K562 (cell line): ENCODE measurements at places on chromosomes 11 and 22.

GRCh38 chr22:33329398-33329797, 271.2 kb upstream of the SYN3 start:
- DNase-seq, result no peak

DNA sequence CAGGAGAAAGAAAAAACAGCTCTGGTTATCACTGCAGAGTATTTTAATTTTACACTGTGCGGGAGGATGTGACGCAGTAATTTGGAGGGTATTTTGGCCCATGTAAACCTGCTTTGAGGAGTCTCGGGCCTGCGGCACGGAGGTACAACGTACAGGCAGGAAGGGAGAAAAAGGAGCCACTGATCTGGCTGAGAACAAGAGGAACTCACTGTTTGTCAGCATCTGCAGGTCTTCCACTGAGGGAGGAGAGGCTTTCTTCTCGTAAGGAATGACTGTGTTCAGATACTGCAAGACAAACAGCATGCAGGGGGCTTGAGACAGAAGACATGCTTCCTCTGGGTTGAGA, 44.0 kb downstream of the FEZ1 start:
- DNase-seq, result no peak

DNA sequence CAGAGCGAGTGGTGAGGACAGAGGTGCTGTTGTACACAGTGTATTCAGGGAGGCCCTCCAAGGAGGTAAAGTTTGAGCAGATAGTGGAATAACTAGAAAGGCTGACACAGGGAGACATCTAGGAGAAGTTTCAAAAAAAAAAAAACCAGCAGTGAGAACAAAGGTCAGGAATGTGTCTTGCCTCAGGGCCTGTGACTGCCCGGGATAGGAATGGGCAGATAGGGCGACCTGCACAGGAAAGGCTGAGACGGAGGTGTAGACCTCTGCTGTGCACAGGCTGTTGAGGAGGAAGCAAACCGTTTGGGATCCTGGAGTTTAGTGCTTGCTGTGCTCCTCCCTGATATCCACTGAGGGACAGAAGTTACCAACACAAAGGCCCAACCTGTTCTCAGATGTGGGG, 406.5 kb upstream of the B3GAT1 start:
- DNase-seq, result no peak

GRCh38 chr11:64234647-64235379, 429 bp downstream of the VEGFB start:
- DNase-seq, result peak; percentile 48

- no peak for DNase-seq
Measured at GRCh38 chr11:92717240-92717639, 252.2 kb upstream of the MTNR1B start.

- DNase-seq, result peak; percentile 45
Measured at GRCh38 chr22:30602049-30602448, 4.9 kb upstream of the TCN2 start.

GRCh38 chr22:38103641-38104040, 6.8 kb downstream of the BAIAP2L2 start:
- no peak for DNase-seq

DNA sequence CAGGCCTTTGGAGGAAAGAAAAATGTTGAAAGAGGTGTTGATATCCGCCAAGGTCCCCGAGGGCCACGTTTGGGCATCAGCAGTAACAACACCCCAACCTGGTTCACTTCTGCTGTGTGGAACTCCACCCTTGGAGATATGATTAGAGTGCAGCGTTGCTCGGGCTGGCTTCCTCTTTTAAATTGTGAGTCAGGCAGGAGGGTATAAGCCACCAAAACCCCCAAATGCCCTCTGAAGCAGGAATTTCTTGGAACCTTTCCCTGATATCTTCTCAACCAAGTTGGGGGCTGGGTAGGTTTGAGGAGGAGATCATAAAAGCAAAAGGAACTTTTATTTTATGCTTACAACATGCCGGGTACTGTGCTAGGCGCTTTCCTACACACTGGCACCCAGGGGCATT, 6.4 kb upstream of the C11orf96 start:
- no peak for DNase-seq

GRCh38 chr11:78876676-78877075, 302.0 kb upstream of the NARS2 start:
- no peak for DNase-seq

DNA sequence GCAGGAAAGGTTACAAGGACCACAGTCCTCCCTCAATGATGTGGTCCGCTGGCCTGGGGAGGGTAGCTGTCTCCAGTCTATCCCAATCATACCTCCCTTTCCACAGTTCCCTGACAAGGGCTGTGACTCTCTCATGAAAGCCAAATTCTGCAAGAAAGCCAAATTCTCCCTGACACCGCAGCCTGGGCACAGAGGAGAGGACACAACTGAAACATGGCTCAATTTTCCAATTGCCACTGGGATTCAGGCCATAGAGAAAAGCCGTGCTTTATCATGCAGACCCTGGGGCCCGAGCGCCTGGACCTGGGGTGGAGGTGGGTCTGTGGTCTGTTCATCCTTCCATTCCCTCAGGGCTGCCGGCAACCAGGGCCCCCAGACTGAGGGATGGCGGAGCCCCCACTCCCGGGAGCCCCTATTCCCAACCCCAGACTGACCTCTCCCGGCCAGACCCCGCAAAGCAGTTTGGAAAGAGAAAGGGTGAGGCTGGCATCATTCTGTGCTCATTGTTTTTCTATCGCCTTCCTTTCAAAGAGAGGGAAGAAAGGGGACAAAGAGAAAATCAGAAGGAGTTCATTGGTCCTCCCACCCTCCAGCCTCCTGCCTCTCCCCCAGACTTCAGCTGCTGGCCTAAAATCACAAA, 239.5 kb downstream of the BUD13 start:
- no peak for DNase-seq

GRCh38 chr11:19818619-19819018, 106.0 kb downstream of the NAV2 start:
- no peak for DNase-seq

DNA sequence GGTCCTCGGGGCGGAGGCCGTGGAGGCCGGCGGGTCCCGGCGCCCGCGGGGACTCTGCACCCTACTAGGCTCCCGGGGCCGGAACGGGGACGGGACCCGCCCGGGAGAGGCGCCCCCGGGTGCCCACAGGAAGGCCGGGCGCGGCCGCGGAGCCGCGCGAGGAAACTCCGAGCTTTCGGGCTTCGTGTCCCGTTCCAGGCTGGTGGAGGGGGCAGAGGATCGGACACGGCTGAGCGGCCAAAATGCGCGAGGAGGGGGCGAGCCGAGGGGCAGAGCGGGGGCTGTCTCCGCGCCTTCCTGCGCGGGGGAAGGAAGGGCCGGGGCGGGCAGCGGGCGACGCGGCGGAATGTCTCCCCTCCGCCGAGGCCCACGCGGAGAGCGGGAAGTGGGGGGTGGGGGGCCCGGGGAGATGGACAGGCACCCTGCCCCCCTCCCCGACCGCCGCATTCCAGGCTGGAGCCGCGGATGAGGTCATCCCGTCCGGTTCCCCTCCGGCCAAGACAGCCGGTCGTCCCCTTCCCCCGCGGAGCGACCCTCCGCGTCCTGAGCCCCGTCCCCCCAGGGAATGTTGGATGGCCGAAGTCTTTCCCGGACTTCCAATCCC, 430 bp downstream of the CDC42EP1 start:
- DNase-seq, result peak; percentile 39

DNA sequence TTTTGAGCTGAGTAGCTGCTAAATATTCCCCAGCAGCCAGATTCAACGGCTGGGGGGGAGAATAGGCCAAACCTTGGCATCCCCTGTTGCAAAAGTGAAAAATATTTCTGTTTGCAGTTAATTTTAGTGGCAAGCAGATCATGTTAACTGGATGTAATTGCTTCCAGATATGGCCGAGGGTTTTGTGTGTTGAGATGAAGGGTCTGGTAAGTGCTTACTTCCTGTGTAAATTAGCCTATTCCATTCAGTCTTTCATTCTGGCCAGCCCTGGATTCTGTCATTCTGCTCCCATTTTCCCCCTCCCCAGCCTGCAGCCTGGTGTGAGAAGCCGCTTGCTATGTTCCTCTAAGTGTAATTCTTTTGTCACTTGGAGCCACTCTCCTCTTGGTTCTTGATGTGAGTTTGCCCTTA, 17.4 kb downstream of the ZBTB16 start:
- DNase-seq, result no peak

- peak; percentile 54 for DNase-seq
Measured at GRCh38 chr11:68840661-68841653, 759 bp downstream of the CPT1A start.

DNA sequence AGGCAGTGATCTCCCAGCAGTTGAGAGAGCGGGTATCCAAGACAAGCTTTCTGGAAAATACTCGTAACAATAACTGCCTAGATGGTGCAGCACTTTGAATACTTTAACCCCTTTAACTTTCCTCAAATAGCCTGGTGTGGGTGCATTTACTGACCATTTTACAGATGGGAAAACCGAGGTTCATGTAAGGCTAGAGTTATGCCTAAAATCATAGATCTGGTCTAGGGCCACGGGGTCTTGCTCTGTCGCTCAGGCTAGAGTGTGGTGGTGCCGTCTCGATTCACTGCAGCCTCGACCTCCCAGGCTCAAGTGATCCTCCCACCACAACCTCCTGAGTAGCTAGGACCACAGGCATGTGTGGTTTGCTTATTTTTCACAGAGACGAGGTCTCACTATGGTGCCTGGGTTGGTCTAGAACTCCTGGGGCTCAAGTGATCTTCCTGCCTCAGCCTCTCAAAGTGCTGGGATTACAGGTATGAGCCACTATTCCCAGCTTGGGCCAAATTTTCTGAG, 269.2 kb upstream of the SYN3 start:
- no peak for DNase-seq

DNA sequence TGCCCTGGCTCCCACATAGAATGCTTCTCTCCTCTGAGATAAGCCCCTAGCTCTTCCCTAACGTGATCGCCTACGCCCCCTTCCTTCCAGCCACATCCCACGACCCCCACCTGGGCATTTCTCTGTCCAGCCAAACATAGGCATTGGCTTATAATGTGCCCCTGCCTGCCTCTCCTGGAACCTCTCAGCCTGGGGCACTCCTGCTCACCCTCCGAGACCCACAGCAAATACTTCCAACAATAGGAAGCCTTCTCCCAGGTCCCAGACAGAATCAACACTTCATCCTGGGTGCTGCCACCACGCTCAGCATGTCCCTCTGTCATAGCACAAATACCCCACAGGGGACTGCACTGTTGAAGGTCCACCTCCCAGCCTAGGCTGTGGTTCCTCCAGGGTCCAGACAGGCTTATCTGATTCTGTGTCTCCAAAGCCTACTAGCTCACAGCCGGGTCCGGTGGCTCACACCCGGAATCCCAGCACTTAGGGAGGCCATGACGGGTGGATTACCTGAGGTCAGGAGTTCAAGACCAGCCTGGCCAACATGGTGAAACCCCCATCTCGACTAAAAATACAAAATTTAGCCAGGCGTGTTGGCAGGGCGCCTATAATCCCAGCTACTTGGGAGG, 24.2 kb upstream of the TMPRSS4 start:
- DNase-seq, result peak; percentile 63

DNA sequence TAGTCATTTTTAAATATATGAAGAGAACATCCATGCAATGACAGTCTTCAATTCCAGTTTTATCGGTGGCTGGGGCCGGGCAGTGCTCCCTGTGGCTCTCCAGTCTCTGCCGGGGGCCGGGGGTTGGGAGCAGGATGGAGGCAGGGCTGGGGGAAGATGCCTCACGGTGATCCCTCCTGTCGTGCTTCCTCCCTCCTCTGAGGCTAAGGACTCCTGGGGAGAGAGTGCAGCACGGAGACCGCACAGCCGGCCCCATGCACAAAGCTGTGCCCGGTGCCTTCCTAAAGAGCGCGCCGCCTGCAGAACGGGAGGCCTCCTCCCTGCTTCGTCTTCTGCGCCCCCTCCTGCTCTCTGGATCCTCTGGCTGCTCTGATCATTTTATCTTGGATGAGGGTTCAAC, 20.5 kb downstream of the GAL start:
- peak; percentile 33 for DNase-seq

- no peak for DNase-seq
Measured at GRCh38 chr11:69908511-69909220, 89.5 kb upstream of the FGF3 start.

GRCh38 chr11:18773104-18773503, 18.5 kb downstream of the PTPN5 start:
- no peak for DNase-seq

GRCh38 chr11:27456140-27456794, 16.3 kb downstream of the LGR4 start:
- DNase-seq, result no peak

GRCh38 chr11:30206249-30206996, 24.4 kb upstream of the FSHB start:
- no peak for DNase-seq

- DNase-seq, result no peak
Measured at GRCh38 chr22:46614025-46614931, 5.9 kb upstream of the GRAMD4 start.

DNA sequence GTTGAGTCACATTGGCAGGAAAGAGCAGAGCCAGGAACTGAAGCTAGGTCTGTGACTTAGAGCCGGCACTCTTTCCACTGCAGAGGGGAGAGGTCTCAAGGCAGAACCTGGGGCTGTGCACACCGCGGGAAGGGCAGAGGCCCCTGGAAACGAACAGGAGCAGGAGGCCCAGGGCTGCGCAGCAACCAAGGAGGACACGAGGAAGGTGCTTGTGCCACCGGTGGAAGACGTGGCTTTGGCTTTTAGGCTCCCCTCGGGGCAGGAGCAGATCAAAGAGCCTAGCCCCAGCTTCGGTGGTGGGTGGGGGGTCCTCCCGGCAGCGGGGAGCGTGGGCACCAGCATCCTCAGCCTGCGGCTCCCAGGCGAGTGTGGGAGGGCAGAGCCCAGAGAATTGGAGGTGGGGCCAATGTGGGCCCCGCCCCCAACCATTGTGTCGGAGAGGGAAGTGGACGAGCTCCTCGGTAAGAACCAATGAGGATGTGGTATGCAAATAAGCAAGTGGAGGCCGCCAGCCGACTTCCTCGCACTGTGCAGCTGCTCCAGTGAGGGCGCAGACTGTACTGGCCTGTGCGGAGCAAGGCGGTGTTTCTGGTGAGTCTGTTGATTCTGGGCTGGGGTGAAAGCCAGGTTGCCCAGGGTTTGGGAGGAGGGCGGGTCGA, at the start of gene CCDC116:
Gene CCDC116, plus strand, starts transcription at position 524 of the 659 bp plus-strand sequence. CDS start 422 bp downstream, outside the sequence.
- DNase-seq, result peak; percentile 99

DNA sequence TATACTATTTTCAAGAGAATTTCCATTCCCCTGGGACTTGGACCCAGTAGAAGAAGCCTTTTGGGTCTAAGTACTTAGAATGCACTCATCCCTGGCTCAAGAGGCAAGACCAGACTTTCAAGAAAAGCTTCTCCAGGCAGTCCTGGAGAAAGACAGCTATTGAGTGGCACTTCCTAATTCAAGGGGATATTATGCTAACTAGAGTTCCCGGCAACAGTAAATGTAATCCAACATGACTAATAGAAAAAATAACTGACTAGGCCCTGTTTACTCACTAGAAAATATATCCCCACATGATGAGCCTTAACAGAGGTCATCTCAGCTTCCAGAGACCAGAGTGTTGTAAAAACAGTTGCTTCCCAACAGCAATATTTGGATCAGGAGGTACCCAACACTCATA, 47.2 kb upstream of the AKIP1 start:
- DNase-seq, result no peak

DNA sequence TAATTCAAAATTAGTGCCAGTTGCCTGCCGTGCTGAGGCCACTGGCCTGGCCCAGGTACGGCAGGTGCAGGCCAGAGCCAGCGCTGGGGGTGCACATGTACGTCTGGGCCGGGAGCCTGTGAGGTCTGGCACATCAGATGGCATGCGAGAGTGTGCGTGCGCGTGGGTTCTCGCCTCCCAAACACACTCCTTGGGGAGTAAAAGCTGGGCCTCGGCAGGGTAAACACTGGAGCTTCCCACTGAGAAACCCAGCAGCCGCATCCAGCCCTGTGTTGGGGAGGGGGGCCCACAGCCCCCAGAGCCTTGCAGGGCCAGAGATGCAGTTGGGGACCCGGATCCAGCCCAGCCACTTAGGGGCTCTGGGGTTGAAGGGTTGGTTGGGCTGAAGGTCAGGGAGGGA, 37.8 kb downstream of the FLRT1 start:
- DNase-seq, result no peak
